ENCODE measurements at places on chromosomes 7 and 10.
A peak's percentile ranks its signal among the peaks of the same experiment; 100 is the strongest.

DNA sequence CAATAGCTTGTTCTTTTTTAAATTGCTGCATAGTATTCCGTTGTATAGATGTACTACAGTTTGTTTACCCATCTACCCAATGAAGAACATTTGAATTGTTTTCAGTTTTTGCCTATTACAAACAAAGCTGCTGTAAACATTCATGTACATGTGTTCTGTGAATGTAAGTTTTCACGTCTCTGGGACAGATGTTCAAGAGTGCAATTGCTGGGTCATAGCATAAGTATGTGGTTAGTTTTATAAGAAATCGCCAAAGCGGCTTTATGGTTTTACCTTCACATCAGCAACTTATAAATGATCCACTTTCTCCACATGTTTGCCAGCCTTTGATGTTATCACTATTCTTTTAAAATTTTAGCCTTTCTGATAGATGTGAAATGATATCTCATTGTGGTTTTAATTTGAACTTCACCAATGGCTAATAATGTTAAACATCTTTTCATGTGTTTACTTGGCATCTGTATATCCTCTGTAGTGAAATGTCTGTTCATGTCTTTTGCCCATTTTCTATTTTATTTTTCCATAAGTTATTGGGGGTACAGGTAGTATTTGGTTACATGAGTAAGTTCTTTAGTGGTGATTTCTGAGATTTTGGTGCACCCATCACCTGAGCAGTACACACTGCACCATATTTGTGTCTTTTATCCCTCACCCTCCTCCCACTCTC lies 73.5 kb downstream of the TBXAS1 start:
- no peak for DNase-seq

DNA sequence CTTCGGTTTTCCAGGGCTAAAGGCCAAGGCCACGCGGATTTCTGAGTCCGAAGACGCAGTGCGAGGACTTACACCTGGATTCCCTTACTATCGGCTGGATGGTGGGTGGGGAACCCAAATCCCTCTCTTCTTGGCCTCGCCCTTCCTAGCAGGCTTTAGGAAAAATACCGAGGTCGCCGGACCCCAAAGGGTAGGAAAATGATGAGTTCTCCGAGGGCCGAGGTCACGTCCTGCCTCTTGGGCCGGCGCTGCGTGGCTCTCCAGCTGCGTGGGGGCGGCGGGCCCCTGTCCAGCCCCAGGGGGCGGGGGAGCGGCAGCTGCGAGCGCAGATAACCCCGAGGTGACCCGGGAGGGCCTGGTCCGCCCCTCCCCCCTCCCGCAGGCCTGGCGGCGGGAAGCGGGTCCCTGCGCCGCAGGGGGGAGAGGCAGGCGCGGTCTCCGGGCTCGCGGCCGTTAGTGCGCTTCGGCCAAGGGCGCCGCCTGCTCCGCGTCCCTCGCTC lies 805 bp upstream of the HMX3 start:
- no peak for DNase-seq

- no peak for DNase-seq
Measured at GRCh38 chr10:34316154-34316553, 498.9 kb downstream of the PARD3 start.

DNA sequence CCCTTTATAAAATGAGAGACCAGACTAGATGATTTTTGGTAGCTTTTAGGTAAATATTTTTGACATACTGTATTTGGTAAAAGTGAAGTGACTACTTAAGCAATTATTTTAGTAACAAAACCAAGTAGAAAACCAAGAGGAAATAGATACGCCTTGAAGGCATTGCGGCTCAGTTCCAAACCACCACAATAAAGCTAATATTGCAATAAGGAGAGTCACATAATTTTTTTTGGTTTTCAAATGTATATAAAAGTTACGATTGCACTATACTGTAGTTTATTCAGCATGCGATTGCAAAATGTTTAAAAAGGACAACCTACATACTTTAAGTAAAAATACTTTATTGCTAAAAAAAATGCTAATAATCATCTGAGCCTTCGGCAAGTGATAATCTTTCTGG lies 581.7 kb upstream of the POT1 start:
- no peak for DNase-seq

- no peak for DNase-seq
Measured at GRCh38 chr7:13540429-13540828, 449.0 kb downstream of the ETV1 start.

DNA sequence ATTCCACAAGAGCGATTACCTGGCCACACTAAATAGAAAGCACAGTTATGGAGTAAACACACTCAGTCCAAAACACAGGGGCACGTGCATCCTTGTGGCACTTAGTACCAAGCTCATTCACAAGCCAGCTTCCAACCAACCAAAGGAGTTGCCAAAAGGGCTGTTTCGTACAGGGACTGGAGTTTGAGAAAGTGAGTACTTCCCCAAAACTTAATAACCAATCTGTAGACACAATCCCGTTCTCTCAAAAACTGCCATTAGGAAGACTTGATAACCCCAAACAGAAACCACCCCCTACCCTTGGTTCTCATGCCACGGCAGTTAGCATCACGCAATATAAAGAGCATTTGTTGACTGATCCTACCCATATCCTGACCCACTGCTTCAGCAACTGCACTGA lies 166.2 kb upstream of the ASAH2 start:
- no peak for DNase-seq

GRCh38 chr10:36534471-36535002 lies 590.9 kb upstream of the ANKRD30A start:
- no peak for DNase-seq

DNA sequence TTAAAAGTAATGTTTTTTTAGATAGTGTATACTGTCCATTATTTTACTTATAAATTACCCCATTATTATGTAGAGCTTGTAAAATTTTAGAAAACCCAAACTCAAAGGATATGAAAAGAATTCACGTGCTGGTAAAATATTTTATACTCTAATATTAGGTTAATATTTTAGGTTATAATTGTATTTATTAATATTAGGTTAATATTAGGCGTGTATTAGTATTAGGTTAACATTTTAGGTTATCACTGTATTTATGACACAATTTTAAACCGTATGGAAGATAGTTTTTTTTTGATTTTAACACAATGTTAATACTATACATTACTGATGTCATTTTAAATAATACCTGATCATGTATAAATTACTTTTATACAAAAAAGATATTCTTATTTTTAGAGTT lies 48.5 kb downstream of the ARL4A start:
- DNase-seq, result no peak

GRCh38 chr7:41051535-41051934 lies 651.4 kb downstream of the INHBA start:
- no peak for DNase-seq

DNA sequence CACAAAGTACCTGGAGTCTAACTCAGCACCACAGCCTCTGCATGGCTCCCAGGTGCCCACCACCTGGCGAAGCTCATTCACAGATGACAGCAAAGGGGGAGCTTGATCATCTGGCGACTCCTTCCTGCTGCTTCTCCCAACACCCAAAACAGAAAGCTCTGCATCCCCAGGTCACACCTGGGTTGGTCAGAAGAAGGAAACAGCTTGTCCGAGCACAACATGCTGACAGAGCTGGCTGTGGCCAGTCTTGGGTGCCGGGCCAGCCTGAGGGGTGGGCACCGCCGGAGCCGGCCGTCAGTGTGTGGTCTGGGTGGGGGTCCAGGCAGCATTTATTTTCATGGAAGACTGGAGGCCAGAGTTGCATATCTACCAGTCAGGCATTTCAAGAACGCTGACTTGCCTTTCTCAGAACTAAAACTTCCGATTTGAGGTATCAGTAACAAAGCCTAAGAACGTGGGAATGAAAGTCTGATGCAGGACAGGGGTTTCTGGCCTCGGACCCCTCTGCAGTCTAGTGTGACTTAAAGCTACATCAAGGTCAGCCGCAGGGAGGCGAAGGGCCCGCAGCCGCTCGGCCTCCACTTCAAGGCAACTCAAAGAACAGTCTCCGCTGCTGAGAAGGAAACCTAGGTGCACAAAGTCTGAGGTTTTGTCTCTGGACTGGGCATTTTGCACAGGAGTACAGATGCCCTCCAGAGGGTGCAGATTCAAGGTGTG lies 109.6 kb downstream of the CYTH3 start:
- DNase-seq, result no peak

DNA sequence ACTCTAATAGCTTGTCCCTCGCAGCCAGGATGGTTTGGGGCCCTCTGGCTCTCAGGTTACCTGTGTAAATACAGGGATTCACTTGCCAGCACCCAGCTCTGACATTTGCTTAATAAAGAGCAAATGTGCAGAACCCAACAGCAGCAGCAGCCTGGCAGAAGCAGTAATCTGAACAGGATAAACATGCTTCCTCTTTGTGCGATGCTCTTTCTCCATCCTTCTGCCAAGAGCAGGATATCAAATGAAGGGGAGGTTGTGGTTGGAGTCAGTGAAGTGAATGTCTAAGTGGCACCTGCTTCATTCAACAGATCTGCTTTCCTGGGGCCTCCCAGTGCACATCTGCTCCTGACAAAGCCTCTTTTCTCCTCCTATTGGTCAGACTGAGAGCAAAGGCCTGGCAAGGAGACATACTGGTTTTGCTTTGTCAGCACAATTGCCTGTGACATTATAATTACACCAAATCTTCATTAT lies 130.3 kb downstream of the NRF1 start:
- no peak for DNase-seq

- DNase-seq, result no peak
Measured at GRCh38 chr10:32143302-32143847, 87.2 kb upstream of the KIF5B start.

DNA sequence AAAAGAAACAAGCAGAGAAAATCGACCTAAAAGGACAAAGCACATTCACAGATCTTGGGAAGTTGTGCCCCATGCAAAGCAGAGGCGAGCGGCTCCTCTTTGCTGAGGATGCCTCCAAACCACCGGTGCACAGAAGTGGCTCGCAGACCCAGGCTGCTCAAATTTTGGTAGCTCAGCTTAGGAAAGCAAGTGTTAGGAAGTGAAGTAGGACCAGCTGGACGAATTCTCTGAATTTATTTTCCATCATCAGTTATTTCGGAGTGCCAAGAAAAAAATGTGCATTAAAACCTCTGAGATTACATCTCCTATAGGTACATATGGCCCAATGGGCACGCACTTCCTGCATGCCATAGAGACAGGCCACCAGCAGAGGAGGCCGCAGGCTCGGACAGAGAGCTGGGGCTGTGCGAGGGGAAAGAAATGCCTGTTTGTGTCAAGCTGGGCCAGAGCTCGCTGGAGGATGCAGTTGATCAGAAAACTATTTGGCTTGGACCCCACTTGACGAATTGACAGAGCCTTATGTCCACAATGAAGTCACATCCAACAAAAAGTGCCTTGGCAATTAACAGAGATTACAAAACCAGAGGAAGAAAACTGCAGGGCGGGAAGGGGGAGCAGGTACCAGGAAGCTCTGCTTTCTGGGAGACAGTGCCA lies 122.3 kb upstream of the LYZL2 start:
- peak; percentile 46 for DNase-seq

DNA sequence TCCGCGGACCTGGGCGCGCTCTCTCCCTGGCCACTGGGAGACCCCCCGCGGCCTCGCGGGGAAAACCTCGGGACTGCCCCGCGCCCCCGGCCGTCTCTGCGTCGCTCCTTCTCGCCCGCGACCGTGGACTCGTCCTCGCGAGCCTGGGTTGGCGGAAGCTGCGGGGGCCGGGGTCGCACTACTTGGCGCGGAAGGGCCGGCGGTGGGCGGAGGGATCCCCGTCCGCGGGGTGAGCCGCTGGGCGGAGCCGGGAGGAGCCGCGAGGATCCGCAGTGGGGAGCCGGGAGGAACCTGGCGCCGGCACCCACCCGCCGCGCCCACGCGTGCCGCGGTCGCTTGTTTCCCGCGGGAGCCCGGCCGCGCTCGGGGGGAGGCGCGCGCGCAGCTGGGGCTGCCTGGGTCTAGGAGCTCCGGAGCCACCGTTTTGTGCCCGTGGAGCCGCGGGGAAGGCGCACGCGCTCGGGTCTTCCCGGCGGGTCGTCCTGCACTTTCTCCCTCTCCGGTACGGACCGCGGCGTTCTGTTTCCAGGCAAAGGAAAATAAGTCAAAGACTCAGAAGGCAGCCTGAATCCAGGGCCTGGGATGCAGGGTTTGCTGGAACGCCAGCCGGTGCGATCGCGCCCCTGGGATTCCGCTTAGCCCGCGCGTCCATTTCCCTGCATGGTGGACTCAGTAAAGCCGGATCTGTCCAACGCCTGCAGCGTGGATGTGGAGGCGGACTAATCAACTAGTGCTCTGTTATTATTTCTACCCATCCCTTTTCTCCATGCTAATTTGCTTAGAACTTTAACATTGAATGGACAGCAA lies 28.7 kb upstream of the KMT2C start:
- DNase-seq, result peak; percentile 54

DNA sequence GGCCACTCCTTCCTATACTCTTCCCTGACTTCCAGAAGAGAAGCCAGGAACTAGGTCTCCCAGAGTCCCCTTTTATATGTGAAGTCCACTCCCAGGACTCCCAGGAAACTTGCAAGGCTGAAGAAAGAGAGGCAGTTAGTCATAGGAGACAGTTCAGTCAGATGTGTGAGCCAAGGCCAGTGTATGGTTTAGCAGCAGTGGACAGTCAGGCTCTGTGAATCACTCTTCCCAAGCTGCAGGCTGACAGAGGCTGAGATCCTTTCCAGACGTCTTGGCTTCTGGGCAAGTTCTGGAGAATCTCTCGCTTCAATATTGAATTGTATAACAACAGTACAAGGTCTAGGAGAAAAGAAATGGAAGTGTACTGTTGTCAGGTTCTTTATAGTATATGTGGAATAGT lies 26.9 kb downstream of the BLVRA start:
- no peak for DNase-seq

DNA sequence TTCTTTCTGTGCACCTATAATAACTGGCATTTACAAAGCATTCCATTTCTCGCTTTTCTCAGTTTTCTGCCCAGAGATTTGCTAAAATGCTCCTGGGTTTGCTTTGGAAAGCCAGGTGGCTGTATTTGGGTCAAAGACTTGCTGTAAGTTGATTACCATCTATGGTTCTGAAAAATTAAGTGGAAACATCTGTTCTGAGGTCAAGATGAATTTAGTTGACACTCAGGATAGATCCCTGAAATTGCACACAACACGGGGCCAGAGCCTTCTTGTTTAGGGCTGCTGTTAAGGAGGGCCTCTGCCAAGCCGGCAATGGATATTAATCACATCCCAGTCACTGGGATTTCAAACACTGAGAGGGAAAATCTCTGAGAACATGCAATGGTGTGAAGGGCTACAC lies 111.6 kb upstream of the GLI3 start:
- no peak for DNase-seq

- DNase-seq, result no peak
Measured at GRCh38 chr7:158275711-158276413, 311.8 kb downstream of the PTPRN2 start.

- no peak for DNase-seq
Measured at GRCh38 chr7:2490181-2490651, 14.0 kb upstream of the GRIFIN start.

DNA sequence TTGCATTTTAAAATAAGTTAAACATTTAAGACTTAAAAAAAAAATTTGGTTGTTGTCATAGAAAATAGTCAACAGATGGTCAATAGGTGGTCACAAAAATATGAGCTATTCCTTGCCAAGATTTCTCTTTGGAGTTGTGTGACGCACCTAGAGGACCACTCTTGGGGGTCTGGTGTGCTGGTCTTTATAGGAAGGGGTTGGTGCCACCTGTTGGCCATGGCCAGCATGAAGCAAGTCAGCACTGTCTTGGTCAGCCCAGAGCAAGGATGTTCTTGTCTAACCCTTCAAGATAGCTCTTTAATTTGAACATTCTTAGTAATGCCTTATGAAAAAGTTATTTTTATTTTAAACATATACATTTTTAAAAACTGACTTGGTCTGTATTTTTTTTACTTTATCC lies 267.9 kb upstream of the CNTNAP2 start:
- no peak for DNase-seq
